Activated T-helper 2 cell treated with anti-CD3 and anti-CD28 coated beads, Interferon-gamma antibody, Interleukin-2, Interleukin-4, amounts not matched to agents 10 μg/mL and 5 μg/mL and 100 μg/mL, durations not matched to agents 14 hours and 24 hours and 36 hours (primary cell): ENCODE measurements at places on chromosomes 6 and 20. TPM values are rescaled to one million over a fixed set of nuclear protein-coding genes. Genes with fewer than 3 reads are reported as not detected.

The TFAP2B gene
- total RNA-seq, result not detected in 2 replicates

The NKAIN4 gene
- total RNA-seq, result not detected in 2 replicates

The SMLR1 gene
- not detected in 2 replicates for total RNA-seq

The RBM24 gene
- total RNA-seq, result not detected in 2 replicates

The JPH2 gene
- total RNA-seq, result 0.11 TPM in 1 of 2 replicates, not detected in the other

The C6orf15 gene
- total RNA-seq, result not detected in 2 replicates

The SLC35D3 gene
- not detected in 2 replicates for total RNA-seq

The TUBB1 gene
- total RNA-seq, result not detected in 2 replicates

The PRR18 gene
- total RNA-seq, result 0.14 and 0.25 TPM in 2 replicates

The ACTL10 gene
- 2.6 and 3.3 TPM in 2 replicates for total RNA-seq

The LY6G6C gene
- not detected in 2 replicates for total RNA-seq

The HLA-DQB1 gene
- total RNA-seq, result 1.6 and 2.7 TPM in 2 replicates

The COL9A1 gene
- total RNA-seq, result not detected in 2 replicates

The THEMIS gene
- 10.2 and 10.3 TPM in 2 replicates for total RNA-seq

The KAT14 gene
- total RNA-seq, result 15.3 and 16.5 TPM in 2 replicates

The HLA-DQA2 gene
- 1.0 and 1.7 TPM in 2 replicates for total RNA-seq

The SLC22A2 gene
- not detected in 2 replicates for total RNA-seq

The PLA2G7 gene
- total RNA-seq, result not detected in 2 replicates

The TRIM31 gene
- total RNA-seq, result not detected in 2 replicates

The OOEP gene
- 0.46 TPM in 1 of 2 replicates, not detected in the other for total RNA-seq

The KCNK5 gene
- 41.5 and 42.6 TPM in 2 replicates for total RNA-seq

The NMBR gene
- not detected in 2 replicates for total RNA-seq

The ATP6V1G2 gene
- total RNA-seq, result 0.69 and 0.82 TPM in 2 replicates

The SRPK1 gene
- 146 and 149 TPM in 2 replicates for total RNA-seq

The TRIM38 gene
- 29.2 and 29.5 TPM in 2 replicates for total RNA-seq
